Activated naive CD4-positive, alpha-beta T cell treated with anti-CD3 and anti-CD28 coated beads, Interleukin-2, amount 10 ng/mL, durations not matched to agents 7 days and 5 days (primary cell): ENCODE measurements at places on chromosomes 3 and 15.

DNA sequence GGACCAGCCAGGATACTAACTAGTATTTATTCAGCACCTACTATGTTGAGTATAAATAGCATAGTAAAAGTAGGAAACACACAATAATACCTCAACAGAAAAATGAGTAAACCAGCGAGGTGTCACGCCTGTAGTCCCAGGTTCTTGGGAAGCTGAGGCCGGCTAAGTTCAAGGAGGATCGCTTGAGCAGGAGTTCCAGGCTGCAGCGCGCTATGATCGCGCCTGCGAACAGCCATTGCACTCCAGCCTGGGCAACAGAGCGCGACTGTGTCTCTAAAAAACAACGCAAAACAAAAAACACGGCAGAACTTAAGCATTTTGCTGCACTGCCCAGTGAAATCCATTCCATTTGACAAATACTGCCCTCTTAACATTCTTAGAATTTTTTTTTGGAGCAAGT is 1.3 kb upstream of the DENND6A start:
- peaks cover 9% of the 10 kb centered on the region for H3K27me3 ChIP-seq
- H3K4me1 ChIP-seq, result peaks cover 32% of the 10 kb centered on the region
- H3K27ac ChIP-seq, result no peak overlapping the region
- H3K36me3 ChIP-seq, result peaks cover 9% of the 10 kb centered on the region
- DNase-seq, result no peak

DNA sequence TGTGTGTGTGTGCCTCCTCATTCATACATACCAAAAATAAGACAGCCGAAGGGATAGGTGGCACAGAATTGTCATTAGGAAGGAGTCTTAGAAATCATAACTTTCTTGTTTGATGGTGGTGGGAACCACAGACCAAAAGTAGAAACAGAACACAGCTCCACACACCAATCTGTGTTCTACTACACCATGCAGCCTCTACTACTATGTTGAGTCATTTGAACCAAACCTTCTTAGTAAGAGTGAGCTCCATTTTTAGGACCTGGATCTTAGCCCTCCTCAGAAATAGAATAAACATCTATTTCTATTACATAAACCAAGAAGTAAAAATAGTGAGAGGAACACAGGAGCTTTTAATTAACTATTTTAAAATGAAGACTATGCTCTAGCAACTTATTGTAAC is 27.9 kb upstream of the PLCH1 start:
- no peak overlapping the region for H3K27ac ChIP-seq
- H3K4me1 ChIP-seq, result no peaks in the 10 kb centered on the region
- H3K27me3 ChIP-seq, result no peaks in the 10 kb centered on the region
- no peak for DNase-seq
- H3K36me3 ChIP-seq, result no peaks in the 10 kb centered on the region
- H3K4me3 ChIP-seq, result no peak overlapping the region

GRCh38 chr3:57518276-57518915 is 25.7 kb downstream of the DNAH12 start:
- H3K27me3 ChIP-seq, result peaks cover 12% of the 10 kb centered on the region
- H3K36me3 ChIP-seq, result no peaks in the 10 kb centered on the region
- H3K4me1 ChIP-seq, result no peaks in the 10 kb centered on the region
- DNase-seq, result no peak
- no peak overlapping the region for H3K27ac ChIP-seq

DNA sequence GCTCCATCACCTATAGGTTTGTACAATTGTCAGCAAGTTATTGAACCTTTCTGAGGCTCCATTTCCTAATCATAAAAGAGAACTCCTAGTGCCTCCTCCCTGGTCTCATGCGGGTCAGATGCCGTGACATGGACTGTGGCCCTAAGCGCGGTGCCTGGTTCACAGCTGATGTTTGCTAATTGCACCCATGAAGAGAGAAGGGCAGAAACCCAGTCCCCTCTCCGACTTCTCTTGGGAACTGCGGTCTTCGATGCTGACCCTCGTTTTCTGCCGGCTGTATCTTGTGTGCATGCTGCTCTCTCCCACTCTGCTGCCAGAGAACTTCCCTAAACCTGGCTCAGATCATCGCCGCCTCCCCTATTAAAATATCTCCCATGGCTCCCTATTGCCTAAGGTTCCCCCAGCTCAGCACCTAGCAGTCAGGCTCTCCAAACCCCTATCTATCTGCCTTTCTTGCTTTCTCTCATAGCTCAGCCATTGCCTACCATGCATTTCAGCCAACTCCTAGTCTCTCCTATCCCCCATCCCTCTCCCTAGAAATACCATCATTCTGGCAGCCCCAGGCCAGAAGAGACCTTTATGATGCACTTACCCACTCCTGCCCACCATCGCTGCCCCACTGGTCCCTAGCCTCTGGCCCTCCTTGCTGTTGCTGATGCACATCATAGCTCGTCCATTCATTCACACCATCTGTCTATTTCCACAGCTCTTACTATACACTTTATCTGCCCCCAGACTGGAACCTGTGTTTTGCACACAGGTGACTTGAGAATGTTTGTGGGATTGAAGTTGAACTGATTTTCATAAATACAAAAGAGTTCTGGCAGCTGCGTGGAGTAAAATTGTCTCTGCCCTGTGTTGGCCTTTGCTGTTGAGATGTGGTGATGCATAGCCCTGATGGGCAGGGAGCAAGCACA is 6.6 kb downstream of the ISG20 start:
- no peaks in the 10 kb centered on the region for H3K27me3 ChIP-seq
- peaks cover 68% of the 10 kb centered on the region for H3K4me1 ChIP-seq
- no peak overlapping the region for H3K4me3 ChIP-seq

DNA sequence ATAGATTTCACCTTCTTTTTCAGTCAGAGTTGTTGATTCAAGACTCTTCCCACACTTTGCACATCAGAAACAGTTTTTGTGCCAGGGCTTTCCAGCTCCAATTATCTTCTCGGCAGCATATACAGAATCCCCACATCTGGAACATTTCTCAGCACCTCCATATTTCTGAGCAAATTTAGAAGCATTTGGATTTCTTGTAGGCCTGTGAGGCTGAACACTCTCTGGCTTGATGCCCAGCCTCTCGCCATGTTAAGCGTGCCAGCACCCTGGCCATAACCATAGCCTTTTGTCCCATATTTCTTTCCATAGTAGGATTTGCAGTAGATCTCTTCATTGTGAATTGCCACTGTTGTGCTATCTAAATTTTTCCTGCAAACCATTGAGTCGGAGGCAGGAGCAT is 28.3 kb downstream of the CD80 start:
- DNase-seq, result no peak
- H3K4me3 ChIP-seq, result no peak overlapping the region
- no peaks in the 10 kb centered on the region for H3K27me3 ChIP-seq
- no peak overlapping the region for H3K27ac ChIP-seq
- no peaks in the 10 kb centered on the region for H3K4me1 ChIP-seq
- peaks cover 49% of the 10 kb centered on the region for H3K36me3 ChIP-seq
